ENCODE measurements at places on chromosomes 6 and 20. TPM values are rescaled to one million over a fixed set of nuclear protein-coding genes. Genes with fewer than 3 reads are reported as not detected.

FERMT1 gene
- 9.5 TPM for total RNA-seq

EPPIN gene
- total RNA-seq = not detected

CRNKL1 gene
- total RNA-seq = 17.0 TPM

SLC22A7 gene
- not detected for total RNA-seq

DNA sequence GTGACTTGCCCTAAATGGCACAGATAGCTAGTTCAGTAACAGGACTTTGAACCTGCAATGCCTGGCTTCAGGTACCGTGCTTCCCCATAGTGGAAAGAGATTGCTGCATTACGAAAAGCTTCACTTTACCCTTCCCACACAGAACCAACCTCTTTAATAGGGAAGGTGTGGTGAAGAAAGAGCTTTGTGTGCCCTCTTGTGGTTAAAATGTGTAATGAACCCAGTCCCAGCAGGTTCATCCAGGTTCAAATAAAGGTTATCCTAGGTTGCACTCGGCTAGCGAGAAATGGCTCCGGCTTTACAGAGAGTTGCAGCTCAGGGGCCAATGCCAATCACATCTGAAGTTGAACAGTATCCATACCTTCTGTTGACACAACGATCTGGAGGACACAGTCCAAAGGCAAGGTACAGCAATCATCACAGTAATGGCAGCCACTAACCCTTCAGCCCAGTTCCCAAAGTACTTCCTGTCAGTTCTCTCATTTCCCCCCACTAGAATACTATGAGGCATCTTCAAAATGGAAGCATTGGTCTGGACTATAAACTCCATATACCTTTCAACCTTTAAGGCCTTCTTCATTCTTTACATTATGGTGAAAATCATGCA, 3.0 kb downstream of the DEFB115 start:
- DNase-seq = peak; percentile 2

- peak; percentile 73 for DNase-seq
These were observed 9.1 kb upstream of the ANKRD60 start for GRCh38 chr20:58237318-58238132.

DNA sequence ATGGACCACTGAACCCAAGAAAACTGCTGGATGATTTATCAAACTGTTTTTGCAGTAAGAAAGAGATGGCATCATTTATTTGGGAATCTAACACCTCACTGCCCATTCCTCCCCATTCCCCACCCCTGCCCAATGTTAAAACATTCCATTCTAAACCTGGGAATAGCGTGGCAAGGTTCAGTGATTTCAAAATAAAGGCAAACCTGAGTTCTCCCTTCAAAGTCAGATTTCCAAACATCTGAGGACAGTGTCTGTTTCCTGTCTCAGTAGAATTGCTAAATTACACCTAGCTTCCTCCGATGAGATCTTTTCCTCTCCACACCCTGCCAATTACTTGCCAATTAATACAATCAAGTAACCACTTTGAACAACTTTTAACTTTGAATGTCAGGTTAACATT, 127.4 kb upstream of the ARMC2 start:
- DNase-seq = no peak

GRCh38 chr6:169724494-169725124, at the start of gene PHF10:
TSS of gene PHF10 (minus strand) at chr6:169724500. CDS start at chr6:169723931, 569 bp downstream.
- no peak for DNase-seq

GRCh38 chr20:32647606-32648005, 26.1 kb downstream of the C20orf203 start:
- no peak for DNase-seq

DNA sequence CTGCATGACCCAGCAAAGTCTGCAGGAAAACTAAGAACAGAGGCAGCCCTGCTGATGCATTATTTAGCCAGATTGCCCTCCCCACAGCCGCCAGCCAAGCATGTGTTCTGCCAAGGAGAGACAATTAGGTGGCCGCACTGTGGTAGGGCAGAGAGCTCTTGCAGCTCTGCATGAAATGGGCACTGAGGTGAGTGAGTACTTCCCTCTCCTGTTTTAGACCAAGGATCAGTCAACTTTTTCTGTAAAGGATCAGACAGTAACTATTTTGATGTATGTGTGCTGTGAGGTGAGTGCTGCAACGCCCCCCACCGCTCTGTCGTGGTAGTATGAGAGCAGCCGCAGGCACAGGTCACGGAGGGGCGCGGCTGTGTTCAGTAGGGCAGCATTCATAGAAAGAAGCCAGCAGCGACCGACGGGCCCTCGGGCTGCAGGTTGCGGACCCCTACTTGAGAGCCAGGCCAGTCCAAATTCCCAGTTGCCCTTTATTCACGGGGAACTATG, 23.8 kb upstream of the FAM50B start:
- peak; percentile 17 for DNase-seq

DNA sequence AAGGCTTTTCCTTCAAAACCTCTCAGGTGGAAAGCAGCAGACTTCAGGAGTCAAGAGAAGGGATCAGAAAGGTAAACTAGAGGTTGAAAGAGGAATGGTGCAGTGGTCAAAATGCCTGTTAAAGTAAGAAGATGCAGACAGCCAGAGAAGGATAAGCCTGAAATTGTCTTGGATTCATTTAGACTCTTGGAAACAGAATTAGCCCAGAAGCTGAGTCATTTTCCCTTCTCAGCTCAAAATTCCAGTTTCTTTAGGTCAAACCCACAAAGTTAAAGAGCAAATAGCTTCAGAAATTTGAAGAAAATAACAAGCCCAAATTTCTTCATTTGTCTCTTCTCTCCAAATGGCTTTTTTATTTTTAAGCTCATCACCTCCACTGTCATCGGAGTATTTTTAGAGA, 73.9 kb downstream of the DHX35 start:
- DNase-seq = peak; percentile 43

DNA sequence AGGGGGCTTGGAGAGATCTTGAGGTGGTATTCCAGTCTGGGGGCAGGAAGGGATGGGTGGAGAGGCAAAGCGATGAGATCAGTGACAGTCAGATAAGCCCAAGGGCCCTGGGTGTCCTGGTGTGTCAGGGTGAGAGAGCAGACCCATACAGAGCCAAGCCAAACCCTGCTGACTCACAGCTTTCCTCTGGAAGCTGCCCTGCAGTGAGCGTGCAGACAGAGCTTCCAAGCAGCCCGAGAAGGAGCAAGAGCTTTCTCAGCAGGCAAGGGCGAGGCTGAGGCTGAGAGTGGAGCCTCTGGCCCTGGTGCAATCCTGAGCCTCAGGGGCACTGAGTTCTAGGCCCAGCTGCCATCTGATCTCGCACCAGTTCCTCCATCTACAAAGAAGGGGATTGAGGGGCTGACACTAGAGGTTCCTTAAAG, 91.1 kb upstream of the HIVEP1 start:
- DNase-seq = peak; percentile 94
